T47D (cell line): ENCODE measurements at places on chromosomes 4 and X.

DNA sequence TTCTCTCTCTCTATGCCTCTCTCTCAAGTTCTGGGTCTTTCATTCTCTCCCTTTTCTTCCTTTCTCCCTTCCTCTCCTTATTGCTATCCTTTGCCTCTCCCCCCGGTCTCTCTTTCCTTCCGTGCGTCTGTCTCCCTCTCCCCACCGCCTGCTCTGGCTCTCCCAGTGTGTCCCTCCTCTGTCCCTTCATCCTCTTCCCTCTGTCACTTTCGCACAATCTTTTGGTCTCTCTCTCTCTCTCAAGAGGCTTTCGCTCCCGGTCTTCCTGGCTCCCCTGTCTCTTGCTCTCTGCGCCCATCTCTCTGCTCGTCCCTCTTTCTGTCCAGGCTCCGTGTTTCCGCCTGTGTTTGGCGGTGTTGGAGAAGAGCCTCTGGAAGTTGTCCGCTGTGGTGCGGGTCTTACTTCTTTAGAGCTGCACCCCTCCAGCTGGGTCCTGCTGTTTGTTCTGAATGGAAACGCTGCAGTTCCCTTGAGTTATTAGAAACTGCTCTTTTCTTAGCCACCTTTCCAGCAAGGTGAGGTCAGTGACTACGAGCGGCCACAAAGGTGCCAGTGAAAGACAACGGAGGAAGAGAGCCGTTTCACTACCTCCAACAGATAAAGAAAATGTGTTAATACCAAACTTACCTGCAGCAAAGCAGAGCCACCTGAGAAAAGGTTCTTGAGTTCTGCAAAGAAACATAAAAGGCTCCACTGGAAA, 1.1 kb downstream of the BMPR1B start:
- peak; percentile 17 for DNase-seq

GRCh38 chr4:106017975-106018374, 122.7 kb downstream of the NPNT start:
- no peak for DNase-seq

DNA sequence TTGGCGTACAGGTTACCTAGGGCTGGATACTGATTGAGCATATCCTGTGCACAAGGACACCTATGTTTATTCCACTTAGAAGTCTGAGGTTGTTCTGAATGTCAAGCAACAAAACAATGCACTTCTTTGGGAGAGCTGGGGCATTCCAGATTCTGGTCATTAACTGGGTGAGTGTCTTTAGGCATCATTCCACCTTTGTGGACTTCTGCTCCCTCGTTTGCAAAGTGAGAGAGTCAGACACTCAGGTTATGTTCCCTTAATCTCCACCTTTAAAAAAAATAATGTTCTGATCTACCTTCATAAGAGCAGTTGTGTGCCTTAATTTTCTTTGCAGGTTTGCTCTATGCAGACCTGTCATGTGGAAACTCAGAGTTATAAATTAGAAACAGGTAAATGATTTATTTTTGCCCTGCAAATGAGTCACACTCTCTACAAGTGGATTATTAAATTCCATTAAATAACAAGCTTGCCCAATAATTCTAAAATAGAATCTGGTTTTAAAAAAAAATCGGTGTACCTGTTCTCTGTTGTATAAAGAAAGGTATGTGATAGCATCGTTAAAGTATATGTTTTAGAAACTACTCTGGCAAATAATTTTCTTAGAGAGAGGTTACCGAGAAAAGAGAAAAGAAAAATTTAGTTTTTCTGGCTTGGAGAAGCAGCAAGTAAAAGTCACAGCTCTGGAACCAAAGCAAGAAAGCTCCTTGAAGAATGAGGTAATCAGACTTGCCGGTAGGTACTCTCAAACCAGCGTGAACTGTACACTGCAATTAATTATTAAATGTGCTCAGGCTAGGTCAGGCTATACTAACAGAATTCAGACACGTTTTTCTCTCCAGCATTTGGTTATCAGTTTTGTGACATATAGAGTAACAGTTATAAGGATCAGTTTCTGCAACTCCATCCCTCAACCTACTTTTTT, 93.2 kb downstream of the SORBS2 start:
- no peak for DNase-seq

DNA sequence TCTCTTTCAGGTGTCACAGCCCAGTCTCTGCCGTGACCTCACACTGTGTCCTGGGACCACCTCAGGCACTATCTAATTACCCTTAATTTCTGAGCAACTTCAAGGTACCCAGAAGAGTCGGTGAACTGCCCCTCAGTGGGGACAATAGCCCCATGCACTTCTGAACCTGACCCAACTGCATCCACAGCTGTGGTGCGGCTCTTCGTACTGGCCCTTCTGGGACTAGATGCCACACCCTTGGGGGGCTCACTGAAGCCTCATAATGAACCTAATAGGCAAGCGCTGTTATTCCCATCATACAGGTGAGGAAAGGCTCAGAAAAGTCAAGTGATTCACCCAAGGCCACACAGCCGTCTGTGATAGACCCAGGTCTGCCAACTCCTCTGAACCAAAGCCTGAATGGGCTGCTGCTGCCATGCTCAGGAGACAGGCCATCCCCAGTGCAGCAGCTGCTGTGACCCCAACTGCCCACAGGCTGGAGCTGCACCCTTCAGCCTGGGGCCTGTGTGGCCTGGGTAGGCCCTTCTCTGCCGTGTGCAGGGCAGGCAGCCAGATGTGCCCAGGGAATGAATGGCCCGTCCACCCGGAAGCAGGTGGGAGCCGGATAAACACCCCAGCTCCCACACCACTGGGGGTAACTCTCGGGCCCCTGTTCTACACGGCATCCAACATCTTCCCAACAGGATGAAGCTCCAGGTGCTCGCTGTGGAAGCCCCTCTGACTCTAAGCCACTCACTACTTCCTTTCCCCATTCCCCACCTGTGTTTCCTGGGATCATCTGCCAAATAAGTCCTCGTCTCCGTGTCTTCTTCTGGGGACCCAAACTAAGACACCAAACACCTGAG, 35.9 kb downstream of the HMX1 start:
- no peak for DNase-seq

- no peak for DNase-seq
Measured at GRCh38 chr4:148737061-148737770, 295.0 kb upstream of the NR3C2 start.

- no peak for DNase-seq
Measured at GRCh38 chrX:9141496-9141895, 107.6 kb upstream of the FAM9B start.

GRCh38 chr4:174467107-174467506, 55.2 kb downstream of the HPGD start:
- DNase-seq, result no peak

- DNase-seq, result no peak
Measured at GRCh38 chr4:87540146-87541058, 11.2 kb upstream of the SPARCL1 start.

DNA sequence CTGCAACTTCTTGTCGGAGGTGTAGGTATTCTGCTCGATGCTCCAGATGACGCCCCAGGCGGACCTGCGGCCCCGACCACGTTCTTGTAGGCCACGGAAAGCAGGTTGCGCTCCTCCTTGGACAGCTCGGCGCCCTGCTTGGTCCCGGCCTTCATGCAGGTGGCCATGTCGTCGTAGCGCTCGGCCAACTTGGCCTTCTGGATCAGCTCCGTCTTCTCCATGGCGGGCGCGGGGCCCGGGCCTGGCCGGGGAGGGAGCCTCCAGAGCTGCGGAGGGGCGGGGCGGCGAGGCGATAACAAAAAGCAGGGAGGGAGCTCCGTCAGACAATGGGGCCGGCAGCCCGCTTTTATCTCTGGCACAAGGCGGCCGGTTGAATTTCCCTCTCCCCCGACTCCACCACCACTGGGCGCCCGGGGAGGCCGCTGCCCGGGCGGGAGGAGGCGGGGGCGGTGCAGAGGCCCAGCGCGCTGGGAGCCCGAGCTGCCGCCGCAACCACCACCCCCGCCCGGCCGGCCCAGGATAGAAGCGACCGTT, 28.3 kb upstream of the DRP2 start:
- DNase-seq, result no peak

DNA sequence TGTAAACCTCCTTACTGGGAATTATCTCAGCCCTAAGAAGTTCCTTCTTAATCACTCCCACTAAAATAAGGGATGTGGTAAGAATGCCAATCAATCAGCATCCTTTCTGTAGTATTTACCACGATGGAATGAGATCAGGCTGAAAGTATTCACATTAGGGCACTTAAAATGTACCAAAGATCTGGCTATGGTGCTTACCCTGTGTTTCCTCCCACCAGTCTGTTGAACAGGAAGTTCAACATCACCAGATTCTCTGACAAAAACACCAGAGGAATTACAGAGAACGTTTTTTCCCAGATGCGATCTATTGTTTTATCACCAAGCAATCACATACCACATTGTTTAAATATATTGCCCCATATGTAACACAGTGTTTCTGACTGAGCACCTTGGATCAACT, 2.1 kb upstream of the CLCN3 start:
- DNase-seq, result peak; percentile 39

GRCh38 chr4:144518181-144518895, 127.6 kb upstream of the HHIP start:
- no peak for DNase-seq

DNA sequence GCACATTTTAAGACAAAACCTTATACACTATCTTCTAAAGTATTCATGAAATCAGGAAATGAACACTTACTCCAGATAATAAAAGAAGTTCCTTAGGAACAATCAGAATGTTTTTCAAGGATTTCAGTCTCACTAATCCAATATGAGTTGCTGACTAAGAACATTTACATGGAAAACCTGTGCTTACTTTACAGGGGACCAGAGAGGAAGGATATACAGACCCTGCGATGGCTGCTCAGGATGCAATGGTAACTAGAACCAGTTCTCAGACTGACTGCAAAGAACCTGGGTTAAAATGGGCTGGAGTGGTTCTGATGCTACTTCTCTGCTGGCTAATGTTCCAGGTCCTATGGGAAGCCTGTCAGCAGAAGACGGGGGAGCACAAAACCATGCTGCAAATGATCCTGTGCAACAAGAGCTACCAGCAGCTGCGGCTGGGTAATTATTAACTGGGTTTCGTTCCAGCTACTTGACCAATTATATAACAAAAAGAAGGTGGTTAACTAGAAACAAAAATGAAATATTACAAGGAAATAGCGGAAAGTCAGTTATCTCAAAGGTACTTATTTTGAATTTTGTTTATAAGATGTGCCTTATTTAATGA, 85.3 kb downstream of the ANXA10 start:
- DNase-seq, result no peak

DNA sequence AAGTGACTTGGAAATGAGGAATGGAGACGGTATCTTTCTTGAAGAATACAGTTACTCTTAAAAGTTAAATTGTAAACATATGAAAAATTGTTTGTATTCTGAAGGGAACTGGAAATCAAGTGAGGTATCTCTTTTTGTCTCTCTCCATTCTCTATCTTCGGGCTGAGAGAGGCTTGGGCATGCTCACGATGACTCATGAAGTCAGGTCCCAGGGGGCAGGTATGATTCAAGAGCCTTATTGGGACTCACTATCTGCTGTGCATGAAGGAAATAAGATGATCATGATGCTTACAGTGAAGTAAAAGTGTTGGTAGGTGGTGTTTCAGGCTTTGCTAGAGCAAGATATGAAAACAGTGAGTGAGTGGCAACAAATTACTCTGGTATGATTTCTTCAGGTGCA, 200.4 kb upstream of the PITX2 start:
- DNase-seq, result no peak

DNA sequence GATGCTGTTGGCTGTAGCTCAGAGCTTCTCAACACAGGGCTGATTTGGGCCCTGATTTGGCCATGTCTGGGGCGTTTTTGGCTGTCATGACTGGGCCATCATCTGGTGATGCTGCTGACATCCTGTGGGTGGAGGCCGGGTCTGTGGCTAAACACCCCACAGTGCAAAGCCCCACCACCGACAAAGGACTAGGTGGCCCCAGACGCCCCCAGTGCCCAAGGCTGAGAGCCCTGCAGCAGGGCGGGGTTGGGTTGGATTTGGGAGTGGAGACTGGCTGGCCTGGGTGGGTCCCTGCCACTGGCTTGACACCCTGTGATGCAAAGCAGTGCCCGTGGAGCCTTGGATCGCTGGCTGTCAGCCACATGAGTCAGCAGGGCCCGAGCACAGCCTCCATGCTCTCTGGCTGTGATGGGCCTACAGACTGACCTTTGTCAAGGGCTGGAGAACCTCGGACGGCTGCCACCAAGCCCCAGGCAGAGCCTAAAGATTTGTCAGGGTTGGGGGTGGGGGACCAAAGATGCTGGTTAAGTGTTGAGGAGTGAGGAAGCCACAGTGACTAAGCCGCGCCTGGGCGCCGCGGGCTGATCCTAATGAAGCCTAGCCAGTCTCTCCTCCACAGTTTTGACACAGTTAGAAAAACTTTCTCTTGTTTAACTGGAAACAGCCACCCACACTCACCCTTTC, 28.3 kb downstream of the CYTL1 start:
- DNase-seq, result no peak

- peak; percentile 47 for DNase-seq
Measured at GRCh38 chr4:73281396-73281795, 22.8 kb upstream of the ANKRD17 start.

DNA sequence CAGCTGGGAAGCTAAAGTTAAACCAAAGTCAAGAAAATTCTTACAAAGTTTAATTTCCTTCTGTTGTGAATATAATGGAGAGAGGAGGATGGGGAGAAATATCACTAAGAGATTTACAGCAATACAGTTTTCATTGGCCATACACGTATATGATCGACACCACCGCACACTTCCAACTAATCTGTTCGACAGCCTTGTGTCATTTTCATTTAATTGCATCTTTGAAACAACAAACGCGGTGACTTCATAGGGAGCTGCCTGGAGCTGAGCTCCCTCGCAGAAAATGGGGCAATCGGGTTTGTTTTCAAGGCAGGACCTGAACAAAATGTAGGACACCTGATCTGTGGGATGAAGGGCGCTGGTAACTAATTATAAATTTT, 1.3 kb downstream of the PTPN13 start:
- peak; percentile 30 for DNase-seq

GRCh38 chr4:6342530-6343293, 73.1 kb downstream of the WFS1 start:
- DNase-seq, result no peak

GRCh38 chr4:56909086-56909894, 1.6 kb downstream of the REST start:
- DNase-seq, result peak; percentile 26

DNA sequence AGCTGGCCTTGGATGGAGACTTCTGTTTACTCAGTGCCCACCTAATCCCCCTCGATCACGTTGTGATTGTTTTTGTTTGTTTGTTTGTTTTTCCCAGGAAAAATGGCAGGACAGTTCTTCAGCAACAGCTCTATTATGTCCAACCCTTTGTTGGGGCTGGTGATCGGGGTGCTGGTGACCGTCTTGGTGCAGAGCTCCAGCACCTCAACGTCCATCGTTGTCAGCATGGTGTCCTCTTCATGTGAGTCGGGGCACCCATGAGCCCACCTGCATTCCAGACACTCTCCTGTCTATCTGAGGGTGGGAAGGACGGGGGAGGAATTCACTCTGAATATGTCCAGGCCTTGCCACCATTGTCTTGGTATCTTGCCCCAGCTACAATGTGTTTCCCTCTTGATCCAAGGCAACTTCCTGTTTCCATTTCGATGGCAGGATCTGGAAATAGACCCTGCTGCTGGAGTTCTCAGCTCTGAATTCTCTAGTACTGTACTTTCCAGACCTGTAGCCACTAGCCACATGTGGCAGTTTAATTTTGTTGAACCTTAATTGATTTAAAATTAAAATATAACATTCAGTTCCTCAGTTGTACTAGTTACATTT, 10.5 kb downstream of the SLC34A2 start:
- DNase-seq, result no peak
